ENCODE measurements at places on chromosomes 7 and 10.
A peak's percentile ranks its signal among the peaks of the same experiment; 100 is the strongest.

GRCh38 chr10:11218395-11218794 lies 200.7 kb downstream of the CELF2 start:
- no peak for DNase-seq

DNA sequence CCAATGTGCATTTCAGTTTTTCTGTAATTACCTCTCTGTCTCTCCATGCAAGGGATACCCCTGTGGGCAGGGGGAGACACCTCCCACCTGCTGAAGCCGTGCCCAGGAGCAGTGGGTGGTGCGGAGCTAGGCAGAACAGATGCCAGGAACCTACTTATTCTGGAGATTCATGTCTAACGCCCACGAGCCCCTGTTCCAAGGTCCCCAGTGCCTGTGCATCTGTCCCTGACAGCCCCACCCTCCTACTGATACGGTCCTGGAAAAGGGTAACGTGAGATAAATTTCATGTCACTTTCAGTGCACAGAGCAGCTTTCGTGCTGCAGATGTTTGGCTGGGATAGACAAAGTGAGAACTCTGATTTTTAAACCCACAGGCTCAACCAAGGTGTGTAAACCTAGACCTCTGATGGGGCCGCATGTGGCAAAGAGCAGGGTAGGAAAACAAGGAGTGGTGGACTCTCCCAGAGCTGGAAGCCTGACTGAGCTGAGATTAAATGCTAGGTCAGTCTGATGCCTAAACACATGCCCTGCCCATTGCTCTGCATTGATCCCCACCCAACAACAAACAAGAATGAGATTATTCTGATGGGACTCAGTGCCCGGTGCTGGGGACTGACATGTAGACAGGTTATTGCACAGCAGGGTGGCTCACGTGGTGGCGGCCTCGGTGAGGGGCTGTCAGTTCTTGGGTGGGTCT lies 123.6 kb upstream of the GDF10 start:
- DNase-seq = no peak

DNA sequence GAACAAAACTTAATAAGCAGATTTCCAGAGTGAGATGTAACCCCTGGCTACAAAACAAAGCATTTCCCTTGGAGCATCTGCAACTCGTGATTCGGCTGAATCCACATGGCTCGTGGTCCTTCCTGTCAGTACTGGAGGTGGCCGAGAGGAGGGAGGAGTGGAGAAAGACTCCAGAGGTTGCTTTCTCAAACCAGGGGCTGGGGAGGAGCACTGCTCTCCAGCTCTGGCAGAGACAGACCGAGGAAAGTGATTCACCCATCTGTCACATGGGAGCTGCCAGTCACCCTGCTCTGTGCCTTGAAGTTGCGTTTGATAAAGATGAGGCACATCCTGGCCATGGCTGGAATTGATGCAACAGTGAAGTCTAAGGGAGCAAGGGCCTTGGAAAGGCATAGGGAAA lies 72.7 kb downstream of the COL13A1 start:
- peak; percentile 79 for DNase-seq

DNA sequence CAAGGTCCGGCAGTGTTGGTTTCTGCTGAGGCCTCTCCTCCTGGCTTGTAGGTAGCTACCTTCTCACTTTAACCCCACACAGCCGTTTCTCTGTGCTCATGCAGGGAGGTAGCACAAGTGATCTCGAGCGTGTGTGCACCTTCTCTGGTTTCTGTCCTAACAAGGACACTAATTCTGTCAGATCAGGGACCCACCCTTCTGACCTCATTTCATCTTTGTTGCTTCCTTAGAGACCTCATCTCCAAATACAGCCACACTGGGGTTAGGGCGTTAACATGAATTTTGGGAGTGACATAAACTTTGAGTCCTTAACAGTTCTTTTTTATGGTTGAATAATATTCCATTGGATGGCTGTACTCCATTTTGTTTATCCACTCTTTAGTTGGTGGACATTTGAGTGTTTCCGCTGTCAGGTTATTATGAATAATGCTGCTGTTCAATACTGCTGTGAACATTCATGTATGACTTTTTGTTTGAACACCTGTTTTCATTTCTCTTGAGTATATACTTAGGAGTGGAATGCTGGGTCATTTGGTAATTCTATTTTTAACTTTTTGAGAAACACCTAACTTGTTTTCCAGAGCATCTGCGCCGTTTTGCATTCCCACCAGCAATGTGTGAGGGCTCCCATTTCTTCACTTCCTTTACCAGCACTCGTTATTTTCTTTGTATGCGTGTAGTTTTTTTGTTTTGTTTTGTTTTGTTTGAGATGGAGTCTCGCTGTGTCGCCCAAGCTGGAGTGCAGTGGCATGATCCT lies 57.5 kb downstream of the LCOR start:
- DNase-seq = no peak

- DNase-seq = no peak
Observed at GRCh38 chr10:71739358-71739900, 19.9 kb upstream of the C10orf105 start.

- DNase-seq = no peak
Observed at GRCh38 chr10:1992930-1993329, 255.6 kb upstream of the ADARB2 start.

- DNase-seq = no peak
Observed at GRCh38 chr7:24899161-24899560, 80.8 kb downstream of the OSBPL3 start.

GRCh38 chr10:93462371-93462770 lies 19.8 kb downstream of the MYOF start:
- DNase-seq = no peak

- DNase-seq = no peak
Observed at GRCh38 chr7:55431898-55432297, 66.8 kb downstream of the LANCL2 start.

DNA sequence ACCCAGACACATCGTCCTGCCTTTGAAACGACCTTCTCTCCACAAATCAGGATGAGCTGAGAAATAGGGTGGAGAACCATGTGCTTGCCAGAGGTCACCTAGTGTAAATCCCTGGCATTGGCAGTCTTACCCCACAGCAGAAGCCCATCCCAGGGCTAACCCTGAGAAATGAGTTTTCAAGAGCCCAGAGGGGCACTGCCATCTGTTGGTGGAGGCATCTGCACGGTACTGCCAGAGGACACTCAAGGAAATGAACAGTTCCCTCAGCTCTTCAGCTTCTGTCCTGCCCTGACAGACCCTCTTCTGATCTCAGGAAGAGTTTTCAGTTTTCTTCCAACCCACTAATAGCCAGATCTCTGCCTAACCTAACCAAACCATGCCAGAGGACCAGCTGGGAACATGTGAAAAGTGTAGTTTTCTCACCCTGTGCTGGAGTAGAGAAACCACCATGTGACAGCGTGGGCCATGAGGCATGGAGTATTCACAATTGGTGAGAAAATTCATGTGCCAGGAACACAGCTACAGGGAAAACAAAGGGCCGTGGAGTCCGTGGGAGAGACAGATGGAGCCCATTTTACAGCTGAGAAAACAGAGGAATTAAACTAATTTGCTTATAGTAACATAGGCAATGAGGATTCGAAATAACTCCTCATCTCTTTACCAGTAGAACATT lies 37.7 kb upstream of the ITPRID1 start:
- DNase-seq = no peak

- DNase-seq = no peak
Observed at GRCh38 chr10:48970046-48970445, 30.4 kb upstream of the LRRC18 start.

- peak; percentile 25 for DNase-seq
Observed at GRCh38 chr10:97991871-97992270, 38.5 kb downstream of the CRTAC1 start.

DNA sequence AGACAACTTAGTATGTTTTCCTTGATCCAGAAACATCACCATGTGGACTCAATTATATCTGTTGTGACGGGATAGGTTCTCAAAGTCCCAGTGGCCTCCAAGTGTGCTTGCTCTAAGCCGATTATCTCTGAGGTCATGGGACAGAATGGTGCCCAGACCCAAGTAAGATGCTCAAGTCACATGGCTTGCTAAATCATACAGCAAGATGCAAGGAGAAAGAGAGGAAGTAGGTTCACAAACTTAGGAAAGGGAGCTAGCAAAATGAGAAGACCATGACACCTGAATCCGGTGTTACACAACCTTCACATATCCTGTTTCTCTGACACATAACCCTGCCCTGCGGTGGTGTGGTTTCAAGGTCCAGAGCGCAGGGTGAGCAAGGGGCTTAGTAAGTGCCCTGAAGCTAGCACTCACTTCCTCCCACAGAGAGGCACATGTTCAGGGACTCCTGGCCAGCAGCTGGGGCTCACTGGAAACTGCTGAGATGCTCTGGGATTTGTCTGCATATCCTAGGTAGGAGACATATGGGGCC lies 590.9 kb upstream of the ANKRD30A start:
- DNase-seq = peak; percentile 98

GRCh38 chr7:104175361-104175984 lies 32.3 kb downstream of the ORC5 start:
- no peak for DNase-seq

Measured in fibroblast of mammary gland (primary cell).